ENCODE measurements at places on chromosomes 1 and 21.
A peak's percentile ranks its signal among the peaks of the same experiment; 100 is the strongest.

DNA sequence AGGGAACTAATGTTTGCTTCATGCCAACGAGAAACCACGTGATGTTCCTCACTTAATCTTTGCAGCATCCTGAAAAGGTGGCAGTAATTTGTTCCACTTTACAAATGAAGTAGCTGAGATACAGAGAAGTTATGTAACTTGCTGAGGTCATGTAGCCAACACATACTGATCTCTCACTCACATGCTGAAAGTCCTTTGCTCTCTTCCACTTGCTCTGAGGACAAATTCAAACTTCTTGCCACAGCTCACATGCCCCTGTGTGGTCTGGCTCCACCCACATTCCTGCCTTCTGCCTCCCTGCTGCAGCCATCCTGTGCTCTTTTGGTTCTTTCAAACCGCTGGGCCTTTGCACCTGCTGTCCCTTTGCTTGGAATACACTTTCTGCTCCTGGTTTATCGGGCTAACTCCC, 55.4 kb downstream of the TMCO4 start:
- DNase-seq, result no peak

- peak; percentile 33 for DNase-seq
Observed at GRCh38 chr1:66335859-66336640, 197.9 kb upstream of the SGIP1 start.

DNA sequence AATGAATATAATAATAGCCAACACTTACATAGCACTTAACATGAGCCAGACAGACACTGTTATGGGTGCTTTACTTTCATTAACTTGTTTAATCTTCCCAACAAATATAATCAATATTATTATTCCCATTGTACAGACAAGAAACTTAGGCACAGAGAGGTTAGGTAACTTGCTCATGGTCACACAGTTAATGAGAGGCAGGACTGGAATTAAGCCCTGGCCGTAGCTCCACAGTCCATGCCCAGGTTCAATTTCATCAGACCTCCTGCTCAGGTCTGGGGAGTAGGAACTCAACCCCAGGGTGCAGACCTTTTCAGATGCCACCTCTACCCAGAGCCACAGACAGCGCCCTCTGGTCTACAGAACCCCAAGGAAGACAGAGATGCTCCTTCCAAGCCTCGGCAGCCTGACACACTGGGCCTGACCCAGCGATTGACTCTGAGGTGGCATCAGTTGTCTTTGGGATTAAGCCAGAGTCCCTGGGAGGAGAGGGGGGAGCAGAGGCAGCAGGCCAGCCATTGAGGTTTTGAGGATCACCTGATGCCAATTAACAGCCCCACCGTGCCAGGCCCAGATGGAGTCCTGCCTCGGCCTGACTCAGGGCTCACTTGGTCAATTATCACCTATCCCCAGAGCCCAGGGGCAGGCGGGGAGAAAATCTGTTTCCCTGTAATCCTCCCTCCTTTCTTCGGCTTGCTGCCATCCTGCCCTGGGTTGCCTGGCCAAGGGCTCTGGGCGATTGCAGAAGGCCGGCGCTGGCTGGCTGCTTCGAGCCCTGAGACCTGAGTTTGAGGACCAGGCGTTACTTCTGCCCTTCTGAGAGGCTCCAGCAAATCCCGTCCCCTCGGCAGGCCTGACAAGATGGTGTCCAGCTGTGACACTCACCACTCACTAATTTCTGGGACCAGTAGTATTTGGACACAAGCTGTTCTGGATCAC, 116.7 kb downstream of the LACTBL1 start:
- DNase-seq, result no peak

GRCh38 chr1:44221769-44222168, 8.5 kb downstream of the DMAP1 start:
- no peak for DNase-seq

DNA sequence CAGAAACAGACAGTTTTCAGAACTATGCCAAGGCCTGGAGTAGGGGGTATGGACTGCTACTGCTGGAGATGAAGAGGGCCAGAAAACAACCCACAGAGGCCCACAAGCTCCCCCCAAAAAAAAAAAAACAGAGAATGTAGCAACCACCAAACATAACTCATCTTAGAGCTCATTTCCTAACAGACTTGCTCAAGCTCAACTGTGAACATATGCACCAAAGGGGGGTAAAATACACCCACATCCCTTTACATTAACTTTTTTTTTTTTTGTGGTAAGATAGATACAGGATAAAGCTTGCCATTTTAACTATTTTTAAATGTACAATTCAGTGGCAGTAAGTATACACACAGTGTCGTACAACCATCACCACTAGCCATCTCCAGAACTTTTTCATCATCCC, 36.0 kb downstream of the SEC16B start:
- DNase-seq, result no peak

GRCh38 chr1:47970882-47971281, 26.3 kb downstream of the TRABD2B start:
- DNase-seq, result no peak

- no peak for DNase-seq
Observed at GRCh38 chr1:51649593-51650091, 32.8 kb downstream of the OSBPL9 start.

DNA sequence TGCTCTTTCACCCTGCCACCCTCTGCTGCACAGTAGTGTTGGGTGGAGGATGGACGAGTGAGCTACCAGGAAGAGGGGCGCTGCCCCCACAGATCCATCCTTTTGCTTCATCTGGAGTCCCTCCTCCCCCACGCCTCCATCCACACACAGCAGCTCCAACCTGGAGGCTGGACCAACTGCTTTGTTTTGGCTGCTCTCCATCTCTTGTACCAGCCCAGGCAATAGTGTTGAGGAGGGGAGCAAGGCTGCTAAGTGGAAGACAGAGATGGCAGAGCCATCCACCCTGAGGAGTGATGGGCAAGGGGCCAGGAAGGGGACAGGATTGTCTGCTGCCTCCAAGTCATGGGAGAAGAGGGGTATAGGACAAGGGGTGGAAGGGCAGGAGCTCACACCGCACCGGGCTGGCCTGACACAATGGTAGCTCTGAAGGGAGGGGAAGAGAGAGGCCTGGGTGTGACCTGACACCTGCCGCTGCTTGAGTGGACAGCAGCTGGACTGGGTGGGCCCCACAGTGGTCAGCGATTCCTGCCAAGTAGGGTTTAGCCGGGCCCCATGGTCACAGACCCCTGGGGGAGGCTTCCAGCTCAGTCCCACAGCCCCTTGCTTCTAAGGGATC, 8.5 kb downstream of the CHRNB2 start:
- DNase-seq, result no peak

- DNase-seq, result no peak
Observed at GRCh38 chr21:37430184-37430821, 63.7 kb downstream of the DYRK1A start.

DNA sequence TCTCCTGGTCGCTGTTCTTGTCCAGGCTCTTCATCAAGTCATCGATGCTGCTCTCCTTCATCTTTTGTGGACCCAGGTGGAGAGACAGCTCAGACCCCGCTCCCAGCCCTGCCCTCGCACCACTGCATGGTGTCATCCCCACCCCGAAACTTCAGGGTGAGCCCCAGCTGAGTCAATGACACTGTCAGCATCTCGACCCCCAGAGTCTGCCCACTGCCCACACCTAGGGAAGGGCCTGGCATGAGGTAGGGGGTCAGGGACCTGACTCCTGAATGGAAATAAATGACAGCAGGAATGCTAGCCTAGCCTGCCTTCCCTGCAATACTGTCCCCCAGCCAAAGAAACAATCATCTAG, 1.6 kb upstream of the S100A6 start:
- no peak for DNase-seq

DNA sequence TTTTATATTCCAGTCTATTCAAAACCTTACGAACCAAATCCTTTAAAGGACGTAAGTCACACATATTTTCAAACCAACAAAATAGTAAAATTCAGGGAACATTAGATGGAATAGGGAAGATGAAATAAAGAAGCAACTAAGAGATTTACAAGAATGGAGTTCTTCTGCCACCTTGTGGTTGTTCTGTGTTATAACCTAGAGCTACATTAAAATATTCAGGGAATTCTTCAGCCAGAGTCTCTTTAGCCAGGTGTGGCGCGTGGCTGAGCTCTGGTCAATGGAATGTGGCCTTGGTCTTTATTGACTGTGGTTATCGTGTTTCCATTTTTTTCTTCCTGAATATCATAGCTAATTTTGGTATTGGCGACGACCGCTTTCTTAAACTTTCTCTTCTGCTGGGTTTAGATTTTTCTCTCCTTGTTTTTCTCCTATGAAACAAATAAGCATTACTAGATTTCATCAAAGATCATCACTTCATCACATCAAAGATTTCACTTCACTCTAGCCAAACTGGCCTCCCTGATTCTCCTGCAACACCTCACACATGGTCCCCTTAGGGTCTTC, 221.3 kb downstream of the MRPL39 start:
- DNase-seq, result no peak

- DNase-seq, result no peak
Observed at GRCh38 chr1:192763756-192764155, 45.1 kb upstream of the RGS2 start.

- no peak for DNase-seq
Observed at GRCh38 chr1:209831615-209832014, 3.8 kb downstream of the UTP25 start.

DNA sequence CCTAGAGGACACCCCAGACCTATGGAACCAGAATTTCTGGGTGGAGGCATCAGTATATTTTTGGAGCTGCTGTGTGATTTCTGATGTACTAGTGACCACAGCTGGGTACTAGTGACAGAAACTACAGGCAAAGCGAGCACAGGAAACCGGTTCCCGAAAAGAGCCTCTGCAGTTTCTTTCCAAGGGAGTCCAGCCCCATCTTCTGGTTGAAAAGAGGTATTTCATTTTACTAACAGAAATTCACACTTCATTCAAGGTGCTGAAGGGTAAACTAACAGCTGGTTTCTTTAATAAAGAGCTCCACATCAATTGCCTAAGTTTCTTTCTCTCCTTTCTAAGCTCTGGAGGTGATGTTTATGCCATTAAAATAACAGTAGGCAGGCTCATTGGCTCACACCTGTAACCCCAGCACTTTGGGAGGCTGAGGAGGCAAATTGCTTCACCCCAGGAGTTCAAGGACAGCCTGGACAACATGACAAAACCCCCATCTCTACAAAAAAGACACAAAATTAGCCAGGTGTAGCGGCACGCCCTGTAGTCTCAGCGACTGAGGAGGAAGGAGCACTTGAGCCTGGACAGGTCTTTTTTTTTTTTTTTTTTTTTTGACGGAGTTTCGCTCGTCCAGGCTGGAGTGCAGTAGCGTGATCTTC, 22.0 kb downstream of the THAP3 start:
- DNase-seq, result no peak

DNA sequence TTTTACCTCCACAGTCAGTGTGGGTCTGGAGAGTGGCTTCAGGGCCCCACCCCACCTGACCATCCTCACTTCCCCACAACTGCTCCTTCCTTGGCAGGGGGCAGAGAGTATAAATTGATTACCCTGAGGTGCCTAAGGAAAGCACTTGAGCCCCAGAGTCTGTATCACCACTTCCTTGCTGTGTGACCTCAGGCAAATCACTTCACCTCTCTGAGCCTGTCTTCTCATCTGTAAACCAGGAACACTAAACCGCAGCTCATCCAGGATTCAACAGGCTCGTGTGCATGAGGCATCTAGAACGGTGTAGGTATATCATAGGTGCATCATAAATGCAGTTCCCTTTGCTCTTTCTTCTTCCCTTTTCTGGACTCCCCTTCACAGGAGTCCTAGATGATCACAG, 43.4 kb downstream of the GRIK3 start:
- no peak for DNase-seq

DNA sequence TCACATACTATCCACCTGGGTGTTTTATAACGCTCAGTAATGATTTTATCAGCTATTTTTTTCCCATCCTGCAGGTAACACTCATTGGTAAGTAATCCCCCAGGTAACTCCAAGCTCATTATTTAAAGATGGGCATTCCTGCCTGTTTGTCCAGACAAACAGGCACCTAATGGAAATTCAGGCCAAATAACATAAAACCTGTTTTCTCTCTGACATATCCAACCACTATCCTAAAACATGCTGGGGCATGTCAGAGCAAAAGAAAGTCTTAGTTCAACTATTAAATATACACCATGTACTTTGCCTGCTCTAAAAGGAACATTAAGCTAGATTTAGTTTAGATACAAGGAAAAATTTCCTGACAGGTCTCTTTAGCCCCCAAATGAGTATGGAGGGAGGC, 987.7 kb downstream of the TTLL7 start:
- no peak for DNase-seq

DNA sequence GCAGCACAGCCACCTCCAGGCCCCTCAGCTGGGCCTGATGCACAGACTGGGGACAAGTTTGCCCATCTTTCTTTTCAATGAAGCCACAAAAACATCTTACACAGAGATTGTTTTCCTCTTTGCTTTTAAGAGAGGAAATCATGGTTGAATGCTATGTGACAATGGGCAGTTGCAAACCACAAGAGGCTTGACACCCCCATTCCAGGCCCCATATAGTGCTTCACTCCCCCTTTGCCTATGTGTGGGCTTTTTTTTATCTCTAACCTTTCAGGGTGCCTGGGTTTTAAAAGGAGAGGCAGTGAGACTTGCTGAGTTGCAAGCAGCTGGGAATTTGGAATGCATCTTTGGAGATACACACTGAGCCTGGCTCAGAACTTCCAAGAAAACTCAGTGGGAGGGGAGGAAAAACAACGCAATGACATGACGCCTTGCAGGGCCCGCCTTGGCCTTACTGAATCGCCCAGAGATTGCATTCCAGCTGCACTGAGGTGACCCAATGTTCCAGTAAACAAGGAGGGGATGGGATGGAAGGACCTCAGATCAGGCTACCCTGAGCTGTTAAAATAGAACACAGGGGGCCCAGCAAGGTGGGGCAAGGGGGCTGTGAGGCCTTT, 145.2 kb upstream of the ZNF648 start:
- DNase-seq, result no peak
